ENCODE measurements at places on chromosomes 5 and 9. TPM values are rescaled to one million over a fixed set of nuclear protein-coding genes. Genes with fewer than 3 reads are reported as not detected.

C5orf52 gene
- not detected for total RNA-seq

PIP5KL1 gene
- 0.60 TPM for total RNA-seq

CAMK2A gene
- not detected for total RNA-seq

DNA sequence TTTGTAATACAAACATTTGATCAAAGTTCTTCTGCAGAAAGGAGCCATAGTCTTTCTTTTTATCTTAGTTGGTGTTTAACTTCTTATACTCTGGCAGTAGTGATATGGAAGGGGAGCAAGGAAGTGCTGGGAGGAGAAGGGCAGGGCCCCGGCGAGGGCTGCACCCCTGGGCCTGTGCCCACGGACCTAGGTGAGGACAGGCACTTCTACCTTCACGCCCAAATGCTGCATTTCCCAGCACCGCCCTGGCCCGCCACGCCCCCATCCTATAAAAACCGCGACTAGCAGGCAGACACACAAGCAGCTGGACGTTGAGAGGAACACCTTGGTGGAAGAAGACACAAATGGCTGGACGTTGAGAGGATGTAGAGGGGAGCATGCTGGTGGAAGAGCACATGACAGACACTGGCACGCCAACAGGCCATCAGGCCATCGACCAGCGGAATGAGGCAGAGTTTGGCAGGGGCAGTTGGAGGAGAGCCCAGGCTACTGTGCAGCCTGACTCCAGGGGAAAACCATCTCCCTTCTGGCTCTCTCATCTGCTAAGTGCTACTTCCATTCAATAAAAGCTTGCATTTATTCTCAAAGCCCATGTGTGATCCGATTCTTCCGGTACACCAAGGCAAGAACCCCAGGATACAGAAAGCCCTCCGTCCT, 81.5 kb upstream of the C9orf72 start:
- no peak for DNase-seq

SH3PXD2B gene
- total RNA-seq: 13.5 TPM

- no peak for DNase-seq
These were observed 23.6 kb upstream of the TEK start for GRCh38 chr9:27085456-27085855.

DNA sequence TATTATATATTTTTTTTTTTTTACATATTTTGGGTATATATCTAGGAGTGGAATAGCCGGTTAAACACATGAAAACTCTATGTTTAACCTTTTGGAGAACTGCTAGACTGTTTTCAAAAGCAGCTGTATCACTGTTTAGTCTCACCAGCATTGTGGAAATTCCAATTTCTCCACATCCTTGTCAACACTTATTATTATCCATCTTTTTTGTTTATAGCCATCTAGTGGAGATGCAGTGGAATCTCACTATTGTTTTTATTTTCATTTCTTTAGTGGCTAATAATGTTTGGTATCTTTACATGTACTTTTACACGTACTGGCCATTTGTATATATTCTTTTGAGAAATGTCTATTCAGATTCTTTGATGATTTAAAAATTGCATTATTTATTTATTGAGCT, 22.7 kb upstream of the CCDC180 start:
- no peak for DNase-seq

GRCh38 chr9:87641067-87641466, 84.9 kb upstream of the CTSL start:
- DNase-seq: no peak

CAMLG gene
- 32.5 TPM for total RNA-seq

DNA sequence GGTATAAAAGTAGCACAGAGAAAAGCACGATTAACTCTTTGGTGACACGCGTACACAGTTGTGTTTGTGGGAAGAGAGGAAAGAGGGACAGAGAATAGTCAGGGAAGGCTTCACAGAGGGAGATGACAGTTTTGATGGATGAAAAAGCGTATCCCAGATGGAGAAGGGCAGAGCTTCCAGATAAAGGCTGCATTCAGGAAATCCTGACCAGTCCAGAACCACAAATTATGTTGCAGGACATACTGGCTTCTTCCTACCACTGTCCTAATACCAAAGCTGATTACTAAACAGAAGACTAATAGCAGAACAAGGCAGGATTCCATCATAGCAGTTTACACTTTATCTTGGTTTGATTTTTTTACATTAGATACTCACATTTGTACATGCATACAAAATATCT, 34.5 kb downstream of the SLC31A2 start:
- no peak for DNase-seq

- no peak for DNase-seq
These were observed 81.4 kb downstream of the ANKH start for GRCh38 chr5:14790220-14790619.

DNA sequence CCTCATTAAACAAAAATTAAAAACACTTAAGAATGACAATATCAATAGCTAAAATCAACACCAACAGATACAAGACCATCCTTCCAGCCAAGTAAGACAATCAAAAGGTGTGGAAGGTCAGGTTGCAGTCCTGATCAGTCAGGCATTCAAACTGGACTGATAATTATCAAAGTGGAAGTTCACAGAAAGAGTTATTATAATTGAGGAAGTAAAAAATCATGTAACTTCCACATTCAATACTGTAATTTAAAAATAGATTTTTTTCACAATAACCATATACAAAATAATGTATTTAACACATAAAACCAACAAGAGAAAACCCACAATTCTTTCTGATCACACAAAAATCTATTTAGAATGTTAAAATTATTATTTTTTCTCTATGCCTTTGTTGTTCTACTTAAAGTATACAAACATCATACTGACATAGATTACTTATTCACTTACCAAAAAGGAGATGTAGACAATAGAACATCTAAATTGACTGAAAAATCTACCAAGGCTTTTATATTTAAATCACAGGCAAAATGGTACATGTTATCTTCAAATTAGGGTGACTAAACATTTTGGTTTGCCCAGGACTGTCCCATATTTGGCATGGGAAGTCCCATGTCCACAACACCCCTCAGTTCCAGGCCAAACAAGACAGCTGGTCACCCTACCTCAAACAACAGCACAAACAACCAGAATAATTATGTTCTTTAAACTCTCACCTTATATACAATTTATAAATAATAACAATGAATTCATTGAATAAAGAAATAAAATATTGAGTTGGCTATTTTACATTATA, 142.5 kb upstream of the SLC24A2 start:
- DNase-seq: no peak

DNA sequence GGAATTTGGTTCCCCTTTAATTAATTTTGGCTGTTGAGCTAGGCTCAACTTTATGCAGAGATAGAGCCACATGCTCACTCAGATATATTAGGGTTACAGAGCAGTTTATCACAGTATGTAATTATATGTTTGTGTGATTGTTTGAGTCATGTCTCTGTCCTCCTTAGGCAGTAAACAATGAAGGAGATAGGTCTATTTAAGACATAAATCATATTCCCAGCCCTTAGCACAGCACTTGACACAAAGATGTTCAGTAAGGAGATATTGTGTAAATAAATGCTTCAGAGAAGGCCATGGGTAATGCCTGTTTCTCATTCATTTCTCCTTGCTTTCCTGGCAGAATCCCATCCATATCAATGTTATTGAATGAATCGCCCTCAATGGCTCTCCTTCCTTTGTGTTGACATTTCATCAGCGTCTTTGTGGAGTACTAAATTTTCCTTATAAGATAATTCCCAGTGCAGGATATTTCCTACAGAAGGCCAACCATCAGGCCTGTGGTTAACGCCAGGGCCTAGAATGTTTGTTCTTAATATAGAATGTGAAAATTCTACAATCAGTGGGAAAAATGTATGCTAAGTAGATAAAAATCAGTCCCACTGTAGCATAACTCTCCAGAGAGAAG, 408.0 kb downstream of the EBF1 start:
- DNase-seq: no peak

DNA sequence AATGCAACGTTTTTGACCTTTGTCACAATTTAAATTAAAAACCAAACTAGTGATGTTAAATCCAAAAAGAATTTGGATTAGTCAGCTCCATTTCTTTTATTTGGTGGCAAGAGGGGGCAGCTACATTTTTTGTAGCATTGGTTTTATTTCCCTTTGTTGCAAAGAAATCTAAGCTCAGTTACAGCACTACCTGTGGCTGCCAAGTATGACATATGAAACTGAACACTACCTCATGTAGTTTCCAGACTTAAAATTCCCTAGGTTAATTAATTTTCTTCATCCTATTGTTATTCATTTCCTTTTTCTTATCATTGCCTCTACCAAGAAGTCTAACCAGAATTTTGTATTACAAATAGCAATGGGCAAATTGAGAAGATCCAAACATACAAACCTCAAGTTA, 393.5 kb downstream of the BRINP1 start:
- DNase-seq: no peak

All from lung microvascular endothelial cell (primary cell).